ENCODE measurements at places on chromosomes 13 and 19.

DNA sequence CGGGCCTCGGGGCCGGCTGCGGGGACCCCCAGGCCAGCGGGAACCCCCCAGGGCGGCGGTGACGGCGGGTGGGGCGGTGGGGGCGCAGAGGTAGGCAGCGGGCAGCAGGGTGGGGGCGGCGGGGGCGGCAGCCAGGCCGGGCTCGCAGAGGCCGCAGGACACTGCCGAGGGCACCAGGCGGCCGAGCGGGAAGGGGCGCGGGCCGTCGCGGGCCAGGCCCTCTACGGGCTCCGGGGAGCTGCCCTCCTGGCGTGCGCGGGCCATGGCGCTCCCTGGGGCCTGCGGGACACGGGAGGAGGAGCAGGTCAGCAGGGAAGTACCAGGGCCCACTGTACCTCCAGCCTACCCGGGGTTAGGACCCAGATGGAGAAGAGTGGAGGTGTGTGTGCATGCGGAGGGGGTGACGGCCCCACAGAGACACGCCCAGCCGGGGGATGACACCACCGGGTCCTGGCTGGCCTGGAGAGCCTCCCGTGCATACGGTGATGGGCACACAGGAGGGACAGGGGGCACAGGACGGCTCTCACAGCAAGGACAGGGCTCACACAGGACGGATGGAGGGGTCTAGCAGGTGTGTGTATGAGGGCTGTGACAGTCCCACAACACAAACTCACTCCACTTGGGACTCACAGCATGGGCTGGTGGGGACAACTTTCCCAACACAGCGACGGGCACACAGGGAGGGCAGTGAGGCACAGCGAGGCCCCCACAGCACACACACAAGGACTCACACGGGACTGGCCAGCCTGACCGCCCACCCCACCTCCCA, 2.6 kb downstream of the BBC3 start:
- peaks cover 7% of the 10 kb centered on the region for H3K36me3 ChIP-seq
- peak; percentile 46 for DNase-seq
- no peaks in the 10 kb centered on the region for H3K27me3 ChIP-seq
- peaks cover 32% of the 10 kb centered on the region for H3K4me1 ChIP-seq
- peak overlapping the region; percentile 99 for H3K27ac ChIP-seq

- no peak overlapping the region for H3K4me3 ChIP-seq
- H3K36me3 ChIP-seq: no peaks in the 10 kb centered on the region
- no peaks in the 10 kb centered on the region for H3K27me3 ChIP-seq
- peaks cover 20% of the 10 kb centered on the region for H3K4me1 ChIP-seq
Measured at GRCh38 chr13:41648314-41648935, 191.1 kb downstream of the RGCC start.

GRCh38 chr13:101474419-101474957, 22.0 kb downstream of the ITGBL1 start:
- no peaks in the 10 kb centered on the region for H3K36me3 ChIP-seq
- peak overlapping the region; percentile 66 for H3K27ac ChIP-seq
- DNase-seq: peak; percentile 75

GRCh38 chr13:106699311-106699710, 131.4 kb upstream of the ARGLU1 start:
- H3K4me3 ChIP-seq: no peak overlapping the region
- no peak overlapping the region for H3K27ac ChIP-seq
- H3K27me3 ChIP-seq: no peaks in the 10 kb centered on the region
- no peaks in the 10 kb centered on the region for H3K4me1 ChIP-seq
- no peak for DNase-seq

- H3K27ac ChIP-seq: no peak overlapping the region
- H3K36me3 ChIP-seq: no peaks in the 10 kb centered on the region
- no peak overlapping the region for H3K4me3 ChIP-seq
- peaks cover 7% of the 10 kb centered on the region for H3K4me1 ChIP-seq
- no peak for DNase-seq
Measured at GRCh38 chr19:50677636-50678035, 28.4 kb downstream of the C19orf81 start.

DNA sequence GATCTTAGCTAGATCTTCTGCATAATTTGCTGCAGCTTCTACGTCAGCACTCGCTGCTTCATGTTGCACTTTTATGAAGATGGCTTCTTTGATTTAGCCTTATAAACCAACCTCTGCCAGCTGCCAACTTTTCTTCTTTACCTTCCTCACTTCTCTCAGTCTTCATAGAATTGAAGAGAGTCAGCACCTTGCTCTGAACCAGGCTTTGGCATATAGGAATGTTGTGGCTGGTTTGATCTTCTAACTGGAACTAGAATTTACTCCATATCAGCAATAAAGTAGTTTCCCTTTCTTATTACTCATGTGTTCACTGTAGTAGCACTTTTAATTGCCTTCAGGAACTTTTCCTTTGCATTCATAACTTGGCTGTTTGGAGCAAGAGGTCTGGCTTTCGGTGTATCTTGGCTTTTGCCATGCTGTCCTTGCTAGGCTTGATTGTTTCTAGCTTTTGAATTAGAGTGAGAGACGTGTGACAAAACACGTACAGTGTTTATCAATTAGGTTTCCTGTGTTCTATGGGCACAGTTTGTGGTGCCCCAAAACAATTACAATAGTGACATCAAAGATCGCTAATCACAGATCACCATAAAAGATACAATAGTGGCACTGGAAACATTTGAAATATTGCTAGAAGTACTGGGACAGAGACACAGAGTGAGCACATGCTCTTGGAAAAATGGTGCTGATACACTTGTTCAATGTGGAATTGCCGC, 50.7 kb downstream of the NDFIP2 start:
- H3K36me3 ChIP-seq: peaks cover 5% of the 10 kb centered on the region
- H3K27ac ChIP-seq: no peak overlapping the region
- no peak overlapping the region for H3K4me3 ChIP-seq
- no peaks in the 10 kb centered on the region for H3K27me3 ChIP-seq
- no peak for DNase-seq

- peak overlapping the region; percentile 83 for H3K27ac ChIP-seq
- H3K4me3 ChIP-seq: peak overlapping the region; percentile 89
- peaks cover 15% of the 10 kb centered on the region for H3K4me1 ChIP-seq
- DNase-seq: no peak
- H3K27me3 ChIP-seq: no peaks in the 10 kb centered on the region
Measured at GRCh38 chr19:19662871-19663255, 613 bp downstream of the ATP13A1 start.

DNA sequence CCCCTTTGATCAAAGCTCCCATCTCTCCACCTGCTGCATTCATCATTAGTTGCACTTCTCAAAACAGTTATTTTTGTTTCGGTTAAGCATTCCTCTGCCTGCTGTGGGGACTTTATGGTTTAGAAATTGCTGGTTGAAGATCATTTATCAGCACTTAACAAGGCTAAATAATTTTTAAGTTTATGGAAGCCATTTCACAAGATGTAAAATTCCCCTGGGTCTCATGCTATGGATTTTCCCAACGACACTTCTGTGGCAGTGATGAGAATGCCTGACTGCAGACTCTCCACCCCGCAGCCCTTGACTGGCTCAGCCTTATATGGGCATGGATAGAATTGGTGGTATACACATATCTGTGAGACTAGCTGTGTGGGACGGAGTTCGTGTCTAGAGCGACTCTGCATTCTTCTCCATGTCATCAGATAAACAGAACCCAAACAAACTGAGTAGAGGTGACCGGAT, 52.8 kb downstream of the COL4A2 start:
- H3K27ac ChIP-seq: peak overlapping the region; percentile 73
- DNase-seq: no peak
- H3K4me1 ChIP-seq: peaks cover 86% of the 10 kb centered on the region
- H3K36me3 ChIP-seq: peaks cover 11% of the 10 kb centered on the region
- no peaks in the 10 kb centered on the region for H3K27me3 ChIP-seq
- H3K4me3 ChIP-seq: no peak overlapping the region

GRCh38 chr13:99299920-99300341, 7.3 kb downstream of the GPR183 start:
- H3K4me3 ChIP-seq: no peak overlapping the region
- H3K27ac ChIP-seq: no peak overlapping the region

DNA sequence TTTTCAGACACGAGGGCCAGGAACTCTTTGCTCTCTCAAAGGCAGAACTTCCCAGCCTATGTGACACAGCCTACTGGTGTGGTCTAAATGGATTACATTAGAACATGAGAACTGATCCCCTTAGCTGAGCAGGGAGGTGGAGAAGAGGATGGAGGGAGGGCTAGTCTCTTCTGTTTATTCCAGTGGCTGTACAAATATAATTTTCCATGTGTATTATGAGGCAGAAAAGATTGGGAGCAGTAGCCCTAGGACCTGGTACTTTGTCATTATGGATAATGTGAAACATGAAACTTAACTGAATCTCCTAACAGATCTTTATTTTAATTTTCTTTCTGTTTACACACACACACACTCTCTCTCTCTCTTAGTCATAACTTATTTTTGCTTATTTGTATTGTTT, 82.1 kb downstream of the WDFY2 start:
- no peaks in the 10 kb centered on the region for H3K36me3 ChIP-seq
- no peak overlapping the region for H3K4me3 ChIP-seq
- no peak for DNase-seq
- no peaks in the 10 kb centered on the region for H3K27me3 ChIP-seq
- no peaks in the 10 kb centered on the region for H3K4me1 ChIP-seq
- H3K27ac ChIP-seq: no peak overlapping the region

GRCh38 chr19:27774337-27774736, 1438.6 kb downstream of the UQCRFS1 start:
- H3K27me3 ChIP-seq: no peaks in the 10 kb centered on the region
- H3K27ac ChIP-seq: no peak overlapping the region
- no peak overlapping the region for H3K4me3 ChIP-seq
- H3K36me3 ChIP-seq: no peaks in the 10 kb centered on the region

DNA sequence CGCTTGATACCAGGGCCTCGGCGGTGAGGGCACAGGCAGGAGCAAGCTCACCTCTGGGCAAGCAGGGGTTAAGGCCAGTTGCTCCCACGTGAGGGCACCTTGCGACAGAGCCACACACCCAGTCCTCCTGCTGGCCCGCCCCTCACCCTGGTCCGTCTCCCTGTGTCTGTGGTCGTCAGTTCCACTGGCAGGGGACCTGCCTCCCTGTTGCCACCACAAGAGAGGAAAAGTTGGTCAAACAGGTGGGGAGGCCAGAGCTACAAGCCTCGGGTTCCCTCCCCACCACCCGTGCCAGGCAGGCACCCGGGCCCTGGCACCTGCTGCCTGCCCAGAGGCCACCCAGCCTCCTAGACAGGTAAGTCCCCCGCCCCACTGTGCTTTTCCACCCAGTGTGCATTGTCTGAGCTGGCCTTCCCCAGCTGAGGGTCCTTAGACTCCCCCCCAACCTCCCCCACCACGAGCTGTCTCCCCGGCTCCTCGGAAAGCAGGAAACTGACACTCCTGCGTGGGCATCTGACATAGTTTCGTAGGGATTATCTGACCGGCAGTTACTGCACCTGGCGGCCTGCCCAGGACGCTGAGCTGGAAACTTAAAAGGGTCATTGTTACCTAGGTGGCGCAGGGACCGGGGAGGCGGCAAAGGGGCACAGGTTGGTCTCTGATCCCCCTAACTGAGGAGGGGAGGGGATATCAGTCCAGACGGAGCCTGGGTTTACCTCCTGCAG, at the start of gene TJP3:
TJP3 (plus strand) TSS at position 178 of the 725 bp plus-strand sequence. CDS start 20,049 bp downstream, outside the sequence.
- H3K27me3 ChIP-seq: peaks cover 47% of the 10 kb centered on the region
- no peak for DNase-seq
- no peaks in the 10 kb centered on the region for H3K36me3 ChIP-seq
- H3K27ac ChIP-seq: no peak within 1 kb of the TSS
- H3K4me3 ChIP-seq: no peak within 1 kb of the TSS
- H3K4me1 ChIP-seq: no peaks in the 10 kb centered on the region

DNA sequence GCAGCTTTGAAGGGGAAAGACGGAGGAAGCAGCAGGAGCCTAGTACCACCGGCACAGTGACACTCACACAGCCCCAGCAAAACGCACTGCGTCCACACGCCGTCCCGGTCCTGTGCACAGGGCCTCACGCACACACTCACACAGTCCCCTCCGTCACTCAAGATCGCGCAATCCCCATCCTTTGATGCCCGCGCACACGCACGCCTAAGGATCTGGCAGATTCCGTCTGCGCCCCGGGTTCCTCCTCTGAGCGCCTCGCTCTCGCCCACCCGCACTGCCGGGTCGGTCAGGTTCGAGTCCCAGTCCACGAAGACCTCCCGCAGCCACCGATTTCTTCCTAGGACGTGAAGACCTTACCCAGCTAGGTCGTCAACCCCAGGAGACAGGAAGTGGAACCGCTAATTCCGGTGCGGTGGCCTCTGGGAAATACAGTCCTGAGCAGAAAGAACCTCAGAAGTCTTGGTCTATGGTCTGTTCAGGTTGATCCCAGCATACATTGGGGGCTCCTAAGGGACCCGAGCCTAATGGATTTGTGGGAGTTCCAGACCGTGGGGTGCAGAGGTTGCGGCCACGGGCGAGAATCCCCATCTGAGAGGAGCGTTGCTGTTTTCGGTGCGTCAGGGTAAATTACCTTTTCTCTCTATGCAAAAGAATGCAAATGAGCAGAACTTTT, at the start of gene ZNF780B:
ZNF780B (minus strand) TSS at position 400 of the 673 bp plus-strand sequence. CDS start 5,899 bp downstream, outside the sequence.
- DNase-seq: peak; percentile 67
- peak within 1 kb of the TSS; percentile 66 for H3K4me3 ChIP-seq
- no peaks in the 10 kb centered on the region for H3K36me3 ChIP-seq
- peaks cover 16% of the 10 kb centered on the region for H3K4me1 ChIP-seq
- H3K27ac ChIP-seq: peak within 1 kb of the TSS; percentile 64
- no peaks in the 10 kb centered on the region for H3K27me3 ChIP-seq

DNA sequence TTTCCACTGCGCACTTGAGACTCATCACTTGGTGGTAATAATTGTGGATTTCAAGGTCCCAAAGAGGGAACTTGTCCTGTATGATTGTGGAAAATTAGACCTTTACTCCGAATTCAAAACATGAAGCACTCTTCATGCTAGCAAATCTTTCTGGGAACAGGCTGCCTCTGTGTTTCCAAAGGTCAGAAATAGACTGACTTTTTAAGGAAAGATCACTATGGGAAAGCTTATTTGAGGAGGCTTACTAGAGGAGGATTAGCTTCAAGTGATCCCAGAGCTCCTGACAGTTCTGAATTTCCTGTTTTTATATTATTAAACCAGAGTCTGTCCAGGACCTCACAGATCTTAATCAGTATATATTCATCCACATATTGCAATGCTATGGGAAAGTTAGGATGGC, 5.5 kb downstream of the WDFY2 start:
- H3K27ac ChIP-seq: peak overlapping the region; percentile 51
- H3K36me3 ChIP-seq: no peaks in the 10 kb centered on the region
- no peak for DNase-seq
- no peaks in the 10 kb centered on the region for H3K27me3 ChIP-seq
- H3K4me1 ChIP-seq: peaks cover 51% of the 10 kb centered on the region
